Activated CD4-positive, CD25-positive, alpha-beta regulatory T cell (primary cell): ENCODE measurements at places on chromosomes 6 and 20.

DNA sequence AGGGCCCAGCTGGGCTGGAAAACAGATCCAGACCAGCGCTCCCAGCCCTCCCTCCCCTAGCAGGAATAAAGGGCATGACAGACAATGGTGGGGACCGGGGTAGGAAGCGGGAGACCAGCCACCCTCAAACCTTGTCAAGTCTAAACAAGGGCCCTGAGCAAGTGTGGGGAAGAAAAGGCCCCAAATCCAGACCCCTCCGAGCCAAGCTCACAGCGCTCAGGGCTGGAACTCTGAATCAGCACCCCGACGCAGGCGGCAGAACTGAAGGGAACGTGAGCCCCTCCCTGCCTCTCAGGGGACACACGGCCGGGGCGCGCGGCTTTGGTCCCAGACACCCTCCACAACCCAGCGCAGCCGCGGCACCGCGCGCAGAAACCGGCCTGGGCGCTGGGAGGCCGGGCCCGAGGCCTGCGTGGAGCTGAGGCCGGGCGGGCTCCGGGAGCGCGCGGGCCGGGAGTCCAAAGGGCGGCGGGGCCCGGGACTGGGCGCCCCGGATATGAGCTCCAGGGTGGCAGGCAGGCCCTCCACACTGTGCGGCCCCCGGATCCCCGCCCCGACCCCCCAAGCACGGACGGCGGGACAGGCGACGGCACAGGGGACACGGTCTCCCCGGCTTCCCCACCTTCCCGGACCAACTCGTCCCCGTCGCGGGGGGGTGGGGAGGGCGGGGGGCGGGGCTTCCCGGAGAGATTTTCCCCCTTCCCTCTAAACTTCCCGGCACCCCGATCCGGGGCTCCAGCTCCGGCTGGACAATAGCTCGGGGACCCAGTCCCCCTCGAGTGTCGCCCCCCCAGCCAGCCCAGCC, 641 bp downstream of the TEAD3 start:
- DNase-seq = no peak

- DNase-seq = no peak
These were observed 274.0 kb downstream of the MAFB start for GRCh38 chr20:40414843-40415615.

- no peak for DNase-seq
These were observed 14.0 kb downstream of the PLAGL1 start for GRCh38 chr6:143993965-143994646.

DNA sequence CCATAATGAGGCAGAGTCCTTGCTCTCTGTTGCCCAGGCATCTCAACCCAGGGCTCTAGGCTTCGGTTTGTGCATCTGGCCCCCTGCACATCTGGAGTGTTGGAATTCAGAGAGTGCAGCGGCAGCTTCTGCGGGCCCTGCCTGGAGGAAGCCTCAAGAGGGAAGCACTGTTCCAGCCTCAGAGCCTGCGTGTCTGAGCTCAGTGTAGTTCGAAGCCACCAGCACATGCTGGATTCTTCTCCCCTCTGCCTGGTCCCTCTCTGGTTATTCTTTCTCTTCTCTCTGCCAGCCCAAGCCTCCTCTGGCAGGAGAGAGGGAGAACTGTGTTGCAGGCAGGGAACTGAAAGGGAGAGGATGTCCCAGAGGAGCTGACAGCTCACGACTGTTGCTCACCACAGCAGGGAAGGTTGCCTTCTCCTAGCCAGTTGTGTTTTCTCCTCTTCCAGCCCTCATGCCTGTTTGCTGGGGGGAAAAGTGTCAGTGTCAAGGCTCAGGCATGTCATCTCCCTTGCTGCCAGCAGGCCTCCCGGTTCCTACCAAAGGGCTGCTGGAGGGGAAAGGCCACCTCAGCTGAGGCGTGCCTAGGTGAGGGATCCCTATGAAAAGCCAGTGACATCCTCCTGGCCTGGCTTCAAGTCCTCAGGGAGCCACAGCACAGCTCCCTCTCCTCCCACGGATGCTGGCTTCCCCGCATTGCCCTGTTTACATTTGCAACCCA, 126.0 kb upstream of the LRFN2 start:
- DNase-seq = no peak

DNA sequence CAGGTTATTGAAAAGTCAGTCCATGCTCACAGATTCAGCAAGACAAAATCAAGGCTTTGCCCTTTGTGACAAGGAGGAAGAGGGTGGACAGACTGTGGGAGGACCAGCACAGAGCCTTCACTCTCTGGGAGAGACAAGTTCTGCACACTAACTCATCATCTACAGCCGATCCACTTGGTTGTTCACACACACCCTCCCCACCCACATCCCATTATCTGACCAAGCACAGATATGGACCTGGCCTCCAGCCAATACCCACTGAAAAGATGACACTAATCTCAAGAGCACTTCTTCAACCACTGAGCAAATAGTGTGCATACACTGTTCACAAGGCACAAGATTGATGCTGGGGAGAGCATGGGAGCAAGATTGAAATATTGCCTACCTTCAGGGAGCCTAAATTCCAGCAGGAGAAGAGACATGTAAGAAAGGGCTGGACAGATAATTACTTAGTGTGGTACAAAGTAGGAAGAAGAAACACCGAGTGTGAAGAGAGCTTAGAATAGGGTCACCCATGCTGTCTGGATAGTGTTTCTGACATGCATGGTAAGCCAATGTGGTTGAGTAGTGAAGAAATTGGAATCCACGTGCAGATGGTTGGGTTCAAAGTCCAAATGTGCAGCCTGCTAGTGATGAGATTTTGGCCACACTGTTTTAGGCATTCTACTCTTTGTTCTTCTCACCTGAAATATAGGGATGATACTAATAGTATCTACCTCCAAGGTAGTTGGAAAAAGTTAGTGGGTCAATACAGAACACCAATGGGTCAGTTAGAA, 21.7 kb upstream of the IL17A start:
- DNase-seq = no peak

- no peak for DNase-seq
These were observed 283.7 kb downstream of the CD83 start for GRCh38 chr6:14401246-14401645.

DNA sequence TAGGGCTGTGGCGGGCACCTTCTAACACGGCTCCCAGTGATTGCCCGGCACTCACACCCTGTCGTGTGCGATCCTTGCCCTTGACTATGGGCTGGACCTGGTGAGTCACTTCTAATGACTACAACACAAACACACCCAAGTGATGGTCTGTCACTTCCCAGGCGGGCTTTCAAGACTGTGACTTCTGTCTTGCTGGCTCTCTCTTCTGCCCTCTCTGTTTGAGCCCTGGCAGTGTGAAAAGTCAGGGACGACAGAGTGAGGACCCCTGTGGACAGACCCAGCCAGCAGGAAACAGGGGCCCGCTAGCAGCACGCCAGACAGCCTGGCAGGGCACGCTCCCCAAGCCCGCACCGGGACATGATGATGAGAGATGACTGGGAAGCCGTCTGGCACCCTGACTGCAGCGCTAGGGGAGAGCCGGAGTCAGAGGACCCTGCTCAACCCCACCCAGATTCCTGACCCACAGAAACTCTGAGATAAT, 43.0 kb downstream of the KIF16B start:
- no peak for DNase-seq

GRCh38 chr6:150692604-150693003, 92.9 kb downstream of the PLEKHG1 start:
- DNase-seq = no peak

DNA sequence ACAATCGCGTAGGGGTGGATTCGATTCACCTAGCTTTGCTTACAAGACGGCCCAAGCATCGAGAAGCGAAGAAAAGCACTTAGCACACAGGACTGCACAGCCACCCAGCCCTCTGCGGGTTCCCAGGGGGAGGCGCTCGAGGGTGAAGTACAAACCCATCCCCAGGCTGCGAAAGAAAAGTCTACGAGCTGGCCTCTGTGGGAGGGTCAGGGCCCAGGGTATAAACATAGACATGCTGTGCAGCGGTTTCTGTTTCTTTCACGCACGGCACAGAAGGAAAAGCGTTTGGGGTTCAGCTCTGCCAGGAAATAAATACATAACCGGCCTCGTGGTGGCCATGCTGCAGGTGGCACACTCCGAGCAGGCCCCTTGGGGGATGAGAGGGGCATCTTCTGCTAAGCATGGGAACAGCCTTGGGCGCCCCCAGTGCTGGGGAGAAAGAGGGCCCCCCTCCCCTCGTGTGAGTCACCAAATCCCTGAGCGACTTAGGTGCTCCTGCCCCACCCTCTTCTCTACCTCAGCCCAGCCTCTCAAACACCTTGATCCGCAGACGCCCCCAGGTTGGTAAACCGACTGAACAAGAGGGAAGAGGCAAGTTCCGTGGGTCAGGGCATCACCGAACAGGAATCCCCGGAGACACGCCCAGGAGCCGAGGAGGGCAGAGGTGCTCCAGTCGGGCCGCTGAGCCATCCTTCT, 91.6 kb upstream of the RIPOR2 start:
- DNase-seq = peak; percentile 32

GRCh38 chr6:77037439-77037838, 425.9 kb downstream of the HTR1B start:
- DNase-seq = no peak

- DNase-seq = no peak
These were observed 538.3 kb downstream of the GRIK2 start for GRCh38 chr6:101931766-101932165.

GRCh38 chr6:115666997-115667396, 393.7 kb downstream of the FRK start:
- DNase-seq = no peak
